Memory B cell (primary cell): ENCODE measurements at places on chromosomes 4 and X.

DNA sequence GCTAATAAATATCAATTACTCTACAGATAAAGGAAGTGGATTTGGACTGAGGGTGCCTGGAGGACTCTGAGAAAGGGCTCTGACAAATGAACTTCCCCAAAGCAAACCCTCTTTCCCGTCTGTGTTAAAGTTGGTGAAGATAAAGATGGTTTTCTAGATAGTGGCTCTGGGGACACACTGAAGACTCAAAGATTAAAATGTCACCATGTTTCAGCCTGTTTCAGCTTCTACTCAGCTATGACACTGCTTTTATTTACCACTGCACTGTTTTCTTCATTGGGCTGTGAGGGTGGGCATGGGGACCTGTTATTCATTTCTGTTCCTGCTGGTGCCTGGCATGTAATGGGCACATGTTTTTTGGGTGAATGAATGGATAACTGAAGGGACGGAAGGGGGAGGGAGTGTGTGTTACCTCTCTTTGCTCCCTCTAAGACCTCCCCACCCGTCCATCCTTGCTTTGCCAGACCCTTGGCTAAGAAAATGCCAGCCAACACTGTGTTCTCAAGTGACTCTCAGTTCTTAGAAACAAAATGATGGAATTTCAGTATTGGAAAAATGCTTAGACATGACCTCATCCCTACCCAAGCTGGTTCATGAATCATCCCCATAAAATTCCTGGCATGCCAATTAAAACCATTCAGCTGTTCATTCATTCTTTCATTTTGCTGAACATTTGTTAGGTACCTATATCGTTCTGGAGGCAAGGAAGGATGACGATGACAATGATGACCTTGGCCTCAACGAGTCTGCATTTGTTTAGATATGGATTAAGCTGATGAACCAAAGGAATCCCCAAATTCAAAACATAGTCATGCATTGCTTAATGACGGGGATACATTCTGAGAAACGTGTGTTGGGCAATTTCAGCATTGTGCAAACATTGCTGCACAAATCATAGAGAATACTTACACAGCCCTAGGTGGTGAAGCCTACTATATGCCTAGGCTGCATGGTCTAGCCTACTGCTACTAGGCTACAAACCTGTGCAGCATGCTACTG is 13.4 kb upstream of the STK32B start:
- no peak for DNase-seq

- no peak for DNase-seq
These were observed 890.4 kb downstream of the SH3BGRL start for GRCh38 chrX:82092307-82092706.

DNA sequence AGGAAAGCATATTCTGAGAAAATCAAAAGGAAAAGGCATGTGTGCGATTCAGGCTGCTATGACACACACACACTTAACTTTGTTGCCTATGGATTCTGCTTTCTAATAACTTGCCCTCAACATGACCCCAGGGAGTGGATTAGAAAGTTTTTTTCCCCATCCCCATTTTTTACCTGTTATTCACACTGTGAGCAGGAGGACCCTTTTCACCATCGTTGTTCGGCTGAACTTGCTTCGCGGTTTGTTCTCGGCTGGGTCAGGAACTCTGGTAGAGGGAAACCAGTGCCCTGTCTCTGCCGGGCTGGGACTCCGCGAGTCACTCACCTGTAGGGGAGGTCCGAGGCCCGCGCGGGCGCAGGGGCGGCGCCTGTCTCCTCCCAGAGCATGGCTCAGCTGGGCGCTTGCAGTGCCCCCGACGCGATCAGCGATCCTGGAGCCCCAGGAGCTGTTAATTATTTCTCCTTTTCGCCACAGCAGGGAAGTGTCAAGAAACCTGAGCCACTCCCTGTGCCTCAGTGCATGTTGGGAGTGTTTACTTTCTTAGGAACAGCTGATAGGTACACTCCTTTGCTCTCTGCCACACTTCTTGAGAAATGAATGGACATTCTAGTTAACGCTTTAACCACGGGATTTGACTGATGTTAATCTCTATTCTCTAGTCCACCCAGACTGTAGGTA is at the start of gene RASSF6:
Gene RASSF6, minus strand, starts transcription at position 322 of the 678 bp plus-strand sequence. CDS start 8,641 bp downstream, outside the sequence.
- DNase-seq, result no peak

- DNase-seq, result no peak
These were observed 58.4 kb upstream of the STS start for GRCh38 chrX:7088968-7089615.

DNA sequence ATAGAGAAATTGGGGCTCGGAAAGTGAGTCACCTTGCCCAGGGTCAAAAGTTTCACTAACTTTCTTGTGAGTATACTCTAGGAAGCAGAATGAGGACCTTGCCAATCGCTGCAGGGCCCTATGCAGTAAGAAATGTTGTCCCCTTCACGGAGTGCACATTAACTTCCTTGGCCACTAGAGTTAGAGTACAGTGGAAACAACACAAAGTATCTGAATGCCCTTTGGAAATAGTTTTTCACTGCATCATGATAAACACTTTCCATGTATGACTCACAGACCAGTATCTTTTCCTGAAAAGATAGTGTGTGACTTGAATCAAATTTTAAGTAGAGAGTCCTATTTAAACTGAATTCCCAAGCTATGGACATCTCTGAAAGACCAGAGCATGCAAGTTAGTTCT is 45.5 kb upstream of the STK26 start:
- DNase-seq, result no peak

DNA sequence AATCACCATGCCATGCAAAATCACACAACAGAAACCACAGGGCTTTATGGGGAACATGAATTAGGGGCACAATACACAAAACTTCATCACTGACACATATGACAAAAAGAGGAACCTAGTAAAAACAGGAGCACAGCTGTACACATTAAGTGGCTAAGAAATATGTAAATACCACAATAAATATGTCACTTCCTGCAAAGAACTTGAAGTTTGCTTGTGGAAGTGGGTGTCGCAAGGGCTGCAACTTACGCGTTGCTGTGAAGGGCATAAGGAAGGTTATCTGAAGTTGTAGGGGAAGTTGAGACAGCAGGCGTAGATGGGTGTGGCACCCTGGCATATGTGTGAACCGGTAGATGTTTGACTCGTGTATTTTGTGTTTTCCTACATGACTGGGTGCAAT is 42.4 kb downstream of the CLCN4 start:
- peak; percentile 35 for DNase-seq

DNA sequence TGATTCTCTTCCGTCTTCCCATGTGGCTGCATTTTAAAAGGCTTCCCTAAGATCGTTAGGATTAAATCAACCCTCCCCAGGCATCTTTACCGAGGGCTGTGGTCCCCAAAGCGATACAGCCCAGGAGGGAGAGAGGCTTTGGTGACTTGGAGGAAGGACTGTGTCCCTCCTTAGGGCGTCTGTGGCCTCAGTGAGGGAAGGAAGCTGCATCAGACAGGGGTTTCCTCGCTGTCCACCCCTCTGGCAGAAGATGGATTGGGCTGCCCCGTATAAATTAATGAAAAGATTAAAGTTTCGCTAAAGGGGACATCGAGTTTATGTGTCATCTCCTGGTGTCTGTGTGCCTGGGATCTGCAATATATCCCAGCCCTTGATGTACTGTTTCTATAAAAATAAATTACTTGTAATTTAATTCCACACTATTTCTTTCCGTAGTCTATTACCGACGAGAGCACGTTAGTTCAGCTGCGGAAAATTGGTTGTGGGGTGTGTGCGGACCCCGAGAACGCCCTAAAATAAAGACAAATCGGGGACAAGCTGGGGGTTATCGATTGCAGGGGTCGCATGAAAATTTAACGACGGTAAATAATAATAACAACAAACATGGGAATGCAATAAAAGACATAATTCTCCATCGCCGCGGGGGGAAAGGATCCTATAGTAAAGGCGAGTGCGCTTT is 6.5 kb downstream of the SHOX start:
- DNase-seq, result no peak

DNA sequence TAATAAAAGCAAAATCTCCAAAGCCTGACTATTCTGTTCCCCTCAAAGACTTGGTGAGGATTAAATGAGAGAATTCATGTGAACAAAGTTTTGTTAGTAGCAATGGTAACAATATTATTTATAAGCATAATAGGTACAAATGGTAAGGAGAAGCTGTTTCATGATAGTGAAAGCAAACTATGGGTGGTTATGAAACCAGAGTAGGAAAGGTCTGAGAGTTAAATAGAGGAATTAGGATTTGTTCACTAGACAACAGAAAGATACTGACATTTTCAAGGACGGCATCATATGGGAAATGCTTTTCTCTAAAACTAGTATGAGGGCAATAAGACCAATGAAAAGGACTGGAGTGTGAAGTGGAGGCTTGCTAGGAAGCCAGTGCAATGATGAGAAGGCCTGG is 128.6 kb upstream of the FTHL17 start:
- DNase-seq, result no peak

DNA sequence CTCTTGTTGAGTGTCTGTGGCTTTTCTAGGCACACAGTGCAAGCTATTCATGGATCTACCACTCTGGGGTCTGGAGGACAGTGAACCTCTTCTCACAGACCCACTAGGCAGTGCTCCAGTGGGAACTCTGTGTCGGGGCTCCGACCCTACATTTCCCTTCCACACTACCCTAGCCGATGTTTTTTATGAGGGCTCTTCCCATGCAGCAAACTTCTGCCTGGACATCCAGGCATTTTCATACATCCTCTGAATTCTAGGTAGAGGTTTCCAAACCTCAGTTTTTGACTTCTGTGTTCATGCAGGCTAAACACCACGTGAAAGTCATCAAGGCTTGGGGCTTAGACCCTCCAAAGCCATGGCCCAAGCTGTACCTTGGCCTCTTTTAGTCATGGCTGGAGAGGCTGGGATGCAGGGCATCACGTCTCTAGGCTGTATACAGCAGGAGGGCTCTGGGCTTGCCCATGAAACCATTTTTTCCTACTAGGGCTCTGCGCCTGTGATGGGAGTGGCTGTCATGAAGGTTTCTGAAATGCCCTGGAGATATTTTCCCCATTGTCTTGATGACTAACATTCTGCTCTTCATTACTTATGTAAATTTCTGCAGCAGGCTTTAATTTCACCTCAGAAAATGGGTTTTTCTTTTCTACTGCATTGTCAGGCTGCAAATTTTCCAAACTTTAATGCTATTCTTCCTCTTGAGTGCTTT is 249.8 kb upstream of the CPEB2 start:
- no peak for DNase-seq

DNA sequence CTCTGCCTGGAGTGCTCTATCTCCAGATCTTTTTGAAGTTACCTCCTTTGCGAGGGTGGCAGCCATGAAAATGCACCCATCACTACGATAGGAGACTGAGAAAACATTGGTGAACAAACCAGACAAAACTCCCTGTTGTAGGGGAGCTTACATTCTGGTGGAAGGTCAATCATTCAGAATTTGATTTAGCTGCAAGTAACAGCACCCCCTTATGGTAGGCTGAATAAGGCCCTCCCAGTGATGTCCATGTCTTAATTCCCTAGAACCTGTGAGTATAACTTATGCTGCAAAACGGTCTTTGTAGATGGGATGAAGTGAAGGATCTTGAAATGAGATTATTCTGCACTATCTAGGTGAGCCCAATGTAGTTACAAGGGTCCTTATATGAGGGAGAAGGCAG is 5.6 kb upstream of the TEC start:
- DNase-seq, result no peak

- no peak for DNase-seq
These were observed 61.2 kb upstream of the RAI2 start for GRCh38 chrX:17922303-17922702.

GRCh38 chr4:113209153-113209552 is 159.7 kb downstream of the ANK2 start:
- no peak for DNase-seq

DNA sequence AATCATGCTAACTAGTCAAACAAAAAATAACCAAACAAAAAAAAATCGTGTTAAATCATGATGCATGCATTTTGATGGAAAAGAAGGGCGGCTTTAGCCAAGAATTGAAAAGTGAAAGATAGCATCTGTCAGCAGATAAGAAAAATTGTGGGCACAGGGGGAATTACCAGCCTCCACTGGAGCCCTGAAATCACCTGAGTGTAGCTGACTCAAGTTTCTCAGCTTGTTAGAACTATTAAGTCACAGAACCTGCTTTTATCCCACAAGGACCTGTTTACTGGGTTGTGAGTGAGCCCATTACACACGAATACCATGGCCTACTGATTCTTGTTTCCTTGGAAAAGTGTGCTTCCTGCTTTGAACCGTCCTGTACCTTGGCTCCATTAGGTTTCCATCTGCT is 85.2 kb downstream of the COX18 start:
- DNase-seq, result no peak

DNA sequence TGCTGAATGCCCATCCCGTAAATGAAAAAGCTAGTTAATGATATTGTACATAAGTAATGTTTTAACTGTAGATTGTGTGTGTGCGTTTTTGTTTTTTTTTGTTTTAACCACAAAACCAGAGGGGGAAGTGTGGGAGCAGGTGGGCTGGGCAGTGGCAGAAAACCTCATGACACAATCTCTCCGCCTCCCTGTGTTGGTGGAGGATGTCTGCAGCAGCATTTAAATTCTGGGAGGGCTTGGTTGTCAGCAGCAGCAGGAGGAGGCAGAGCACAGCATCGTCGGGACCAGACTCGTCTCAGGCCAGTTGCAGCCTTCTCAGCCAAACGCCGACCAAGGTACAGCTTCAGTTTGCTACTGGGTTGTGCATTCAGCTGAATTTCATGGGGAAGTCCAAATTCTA is at the start of gene SPP1:
Gene SPP1, plus strand, starts transcription at position 249 of the 400 bp plus-strand sequence. CDS start 1,182 bp downstream, outside the sequence.
- no peak for DNase-seq

DNA sequence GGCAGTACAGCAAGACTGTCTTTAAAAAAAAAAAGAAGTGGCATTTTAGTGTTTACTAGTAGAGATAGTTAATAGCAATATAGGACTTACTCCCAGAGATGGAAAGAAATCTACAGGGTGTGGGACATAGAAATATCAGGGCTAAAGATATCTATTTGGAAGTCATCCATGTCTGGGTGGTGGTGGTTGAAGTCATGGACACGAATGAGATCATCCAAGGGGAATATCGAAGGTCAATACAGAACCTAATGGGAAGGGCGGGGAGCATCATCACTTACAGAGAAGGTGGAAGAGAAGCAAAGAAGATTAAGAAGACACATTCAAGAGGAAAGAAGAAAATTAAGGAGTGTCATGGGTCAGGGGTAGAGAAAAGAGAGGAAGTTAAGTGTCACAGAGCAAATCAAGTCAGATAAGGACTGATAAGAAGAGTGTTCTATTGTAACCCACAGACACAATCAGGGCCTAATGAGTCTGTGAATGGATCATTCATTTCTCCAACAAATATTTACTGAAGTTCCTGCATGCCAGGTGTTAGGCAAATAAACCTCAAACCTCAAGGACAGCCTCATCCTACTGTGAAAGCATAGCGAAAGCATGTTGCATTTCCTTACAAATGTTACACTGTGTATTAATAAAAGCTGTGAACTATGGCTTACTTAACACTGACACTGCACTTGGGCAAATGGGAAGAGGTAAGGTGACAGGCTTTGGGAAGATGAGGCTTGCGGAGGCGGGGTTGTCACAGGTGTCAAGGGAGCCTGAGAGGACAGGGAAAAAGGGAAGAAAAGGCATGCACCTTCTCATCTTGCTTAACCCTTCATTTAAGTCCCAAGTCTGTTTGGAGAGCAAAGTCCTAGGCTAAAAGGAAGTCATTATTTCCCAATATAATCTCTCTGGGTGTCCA is 65.3 kb downstream of the ELOVL6 start:
- DNase-seq, result no peak
